ENCODE measurements at places on chromosomes 12 and 14.

DNA sequence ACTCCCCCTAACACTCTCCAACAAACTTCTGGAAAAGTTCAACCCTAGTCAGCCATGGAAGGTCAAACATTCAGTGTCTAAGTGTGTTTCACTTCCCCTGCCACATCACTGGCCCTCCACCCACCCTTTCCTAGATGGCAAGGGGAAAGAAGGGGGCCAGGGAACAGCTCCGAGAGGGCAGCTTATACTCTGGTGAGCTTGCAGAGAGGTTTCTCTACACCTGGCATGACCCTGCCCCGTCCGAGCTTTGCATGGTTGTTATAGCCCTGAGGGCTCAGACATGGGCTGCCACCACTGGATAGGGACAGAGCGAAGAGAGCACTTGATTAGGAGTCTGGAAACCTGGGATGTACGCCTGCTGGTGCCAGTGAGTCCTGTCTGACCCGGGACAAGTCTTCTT, 4.0 kb downstream of the ACVRL1 start:
- no peak for DNase-seq

- no peak for DNase-seq
Measured at GRCh38 chr14:63423889-63424288, 105.2 kb upstream of the GPHB5 start.

DNA sequence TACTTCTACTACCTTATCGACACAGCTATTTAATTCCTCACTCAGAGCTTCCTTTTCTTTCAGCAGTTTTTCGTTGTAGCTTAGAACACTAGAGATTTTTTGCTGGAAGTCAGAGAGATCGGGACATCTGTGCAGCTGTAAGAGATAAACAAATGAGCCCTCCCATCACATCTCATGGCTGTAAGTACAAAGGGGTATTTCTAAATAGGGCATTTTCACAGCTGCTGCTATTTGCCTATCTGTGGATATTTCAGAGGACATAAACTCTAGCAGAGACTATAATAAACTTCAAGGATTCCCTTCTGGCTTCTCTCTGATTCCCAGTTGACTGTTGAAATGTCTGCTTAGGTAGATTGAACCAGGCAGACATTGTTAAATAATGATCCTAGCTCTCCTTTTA, 76.1 kb upstream of the SAV1 start:
- no peak for DNase-seq

- no peak for DNase-seq
Measured at GRCh38 chr14:103509864-103510723, 12.5 kb downstream of the CKB start.

- DNase-seq, result no peak
Measured at GRCh38 chr12:117643971-117644370, 282.5 kb upstream of the NOS1 start.

DNA sequence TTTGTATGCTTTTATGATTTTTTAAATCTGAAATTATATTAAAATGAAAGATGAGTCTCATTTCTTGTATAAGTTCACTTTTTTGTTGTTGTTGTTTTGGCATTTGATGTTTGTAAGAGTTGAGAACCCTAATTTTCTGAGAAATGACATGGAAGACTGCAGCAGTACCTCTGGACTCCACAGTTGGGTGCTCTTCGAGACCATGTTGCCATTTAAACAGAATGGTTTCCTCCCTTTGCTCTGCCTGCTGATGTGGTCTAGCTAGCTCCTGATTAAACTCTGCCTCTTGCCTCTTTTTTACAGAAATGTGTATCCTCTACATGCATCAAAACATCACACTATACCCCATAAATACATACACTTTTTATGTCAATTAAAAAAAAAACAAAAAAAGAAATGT, 5.8 kb upstream of the LTA4H start:
- DNase-seq, result no peak

DNA sequence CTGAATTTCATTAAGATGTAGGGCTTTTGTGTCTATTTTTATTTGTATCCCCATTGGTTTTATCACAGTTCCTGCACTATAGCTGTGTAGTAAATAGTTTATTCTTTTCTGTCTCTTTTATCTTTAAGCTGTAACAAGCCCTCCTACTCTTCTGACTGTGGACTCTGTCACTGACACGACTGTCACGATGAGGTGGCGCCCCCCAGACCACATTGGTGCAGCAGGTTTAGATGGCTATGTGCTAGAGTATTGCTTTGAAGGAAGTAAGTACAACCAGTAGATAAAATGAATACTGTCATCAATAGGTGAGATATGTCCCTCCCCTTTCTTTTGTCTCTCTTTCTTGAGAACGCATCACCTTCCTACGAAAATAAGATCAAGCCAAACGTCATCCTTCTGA, 34.1 kb upstream of the CHPT1 start:
- DNase-seq, result no peak

- DNase-seq, result no peak
Measured at GRCh38 chr12:51362307-51362706, 15.8 kb upstream of the CELA1 start.

- DNase-seq, result no peak
Measured at GRCh38 chr14:94128216-94128839, 1.1 kb downstream of the IFI27L2 start.

- DNase-seq, result no peak
Measured at GRCh38 chr12:61525331-61525730, 734.9 kb upstream of the USP15 start.

- no peak for DNase-seq
Measured at GRCh38 chr12:92546259-92546634, 156.5 kb upstream of the PLEKHG7 start.

GRCh38 chr14:55819610-55820304, 239.8 kb downstream of the KTN1 start:
- no peak for DNase-seq

GRCh38 chr12:104303538-104304151, at the start of gene EID3:
Gene EID3, plus strand, starts transcription at chr12:104303739. Its CDS starts 196 bp downstream, at chr12:104303935.
- DNase-seq, result peak; percentile 89

DNA sequence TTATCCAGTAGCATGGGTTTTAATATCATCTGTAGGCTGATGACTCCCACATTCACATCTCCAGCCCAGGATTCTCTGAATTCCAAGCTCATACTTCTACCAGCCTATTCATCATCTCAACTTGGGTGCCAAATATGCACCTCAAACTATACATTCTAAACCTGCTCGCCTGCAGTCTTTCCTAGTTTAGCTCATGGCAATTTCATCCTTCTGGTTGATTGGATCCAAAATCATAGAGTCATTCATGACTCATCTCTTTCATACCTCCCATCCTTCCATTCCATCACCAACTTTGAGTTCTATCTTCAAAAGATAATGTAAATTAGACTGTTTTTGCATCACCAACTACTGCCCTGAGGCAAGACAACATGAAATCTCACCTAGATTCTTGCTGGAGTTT, 99.7 kb upstream of the EGLN3 start:
- no peak for DNase-seq

GRCh38 chr12:70177631-70178030, 65.6 kb upstream of the CNOT2 start:
- DNase-seq, result no peak

GRCh38 chr12:26520109-26520508, 312.9 kb downstream of the ITPR2 start:
- DNase-seq, result no peak

GRCh38 chr14:70714055-70714550, 72.4 kb downstream of the TTC9 start:
- peak; percentile 25 for DNase-seq

DNA sequence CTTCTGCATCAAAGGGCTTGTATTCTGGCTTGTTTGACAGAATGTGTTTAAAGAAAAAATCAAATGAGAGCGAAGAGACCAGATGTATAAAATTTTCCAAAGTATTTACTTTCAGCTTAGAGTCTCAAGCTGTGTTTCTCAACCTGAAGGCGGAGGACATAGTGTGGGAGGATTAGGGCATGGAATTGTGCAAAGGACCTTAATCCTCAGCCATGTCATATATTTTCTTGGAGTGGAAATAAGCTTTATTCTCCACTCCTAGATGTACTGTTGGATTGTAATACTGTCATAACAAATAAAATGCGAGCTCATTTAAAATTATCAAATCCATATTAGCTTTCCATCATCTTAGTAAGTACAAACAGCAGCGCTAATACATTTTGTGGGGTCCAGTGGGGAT, 154.0 kb downstream of the PAH start:
- DNase-seq, result no peak

DNA sequence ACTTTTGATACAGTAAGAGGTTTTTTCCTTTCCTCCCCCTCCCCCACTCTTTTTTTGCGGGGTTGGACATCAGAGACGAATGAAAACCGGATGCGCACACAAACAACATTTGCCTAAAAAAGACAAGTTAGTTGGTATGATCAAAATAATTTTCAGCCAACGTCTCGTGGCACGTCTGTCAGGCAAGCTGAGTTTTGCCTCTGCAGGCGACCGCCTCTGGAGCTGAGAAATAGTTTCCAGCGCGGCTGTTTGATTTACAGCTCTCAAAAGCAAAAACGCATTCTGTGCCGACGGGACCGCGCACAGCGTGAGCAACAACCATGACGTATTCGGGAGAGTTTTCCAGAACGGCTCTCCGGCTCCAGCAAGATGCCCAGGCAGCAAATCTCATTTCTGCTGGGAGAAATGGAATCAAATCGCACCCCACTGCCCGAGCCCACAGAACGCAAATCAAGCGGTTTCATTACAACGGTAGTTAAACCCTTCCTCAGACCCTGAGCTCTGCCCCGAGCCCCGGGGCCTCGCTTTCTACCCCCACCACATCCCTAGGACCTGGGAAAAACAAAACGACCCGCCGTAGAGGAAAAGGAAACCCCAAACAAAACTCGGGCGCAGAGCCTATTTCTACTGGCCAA, 14.2 kb upstream of the CALM1 start:
- peak; percentile 67 for DNase-seq

DNA sequence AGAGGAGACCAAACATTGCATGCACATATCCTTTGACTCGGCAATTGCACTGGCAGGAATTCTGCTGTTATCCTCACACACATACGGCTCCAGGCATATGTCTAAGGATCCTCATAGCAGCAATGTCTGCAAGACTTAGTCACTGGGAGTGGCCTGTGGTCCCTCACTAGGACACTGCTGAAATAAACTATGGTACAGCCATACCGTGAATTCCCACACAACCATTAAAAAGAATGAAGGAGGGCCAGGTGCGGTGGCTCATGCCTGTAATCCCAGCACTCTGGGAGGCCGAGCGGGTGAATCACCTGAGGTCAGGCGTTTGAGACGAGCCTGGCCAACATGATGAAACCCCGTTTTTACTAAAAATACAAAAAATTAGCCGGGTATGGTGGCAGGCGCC, 105.1 kb downstream of the ZFP36L1 start:
- no peak for DNase-seq

DNA sequence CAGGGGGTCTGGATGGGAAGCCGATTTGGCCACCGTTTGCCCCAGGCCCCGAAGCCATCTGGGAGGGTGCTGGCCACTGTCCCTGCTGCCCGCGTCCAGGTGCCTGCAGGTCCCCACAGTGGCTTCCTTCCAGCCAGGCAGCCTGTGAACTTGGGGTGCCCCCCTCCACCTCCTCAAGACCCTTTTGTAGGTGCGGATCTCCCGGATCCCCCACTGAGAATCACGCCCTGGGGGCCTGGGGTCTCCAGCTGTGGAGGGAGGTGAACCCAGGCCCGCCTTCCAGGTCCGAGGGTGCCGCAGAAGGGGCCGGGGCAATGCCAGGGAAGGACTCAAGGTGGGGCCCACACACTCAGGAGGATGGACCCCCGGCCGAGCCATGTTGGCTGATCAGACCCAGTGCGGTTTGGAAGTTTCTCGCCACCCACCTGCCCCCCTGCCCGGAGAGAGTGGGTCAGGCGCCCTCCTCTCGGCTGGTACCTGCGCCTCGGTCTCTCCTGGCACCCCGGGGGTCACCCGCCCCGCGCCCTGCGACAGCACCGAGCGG, 1.7 kb downstream of the MMP17 start:
- DNase-seq, result no peak

DNA sequence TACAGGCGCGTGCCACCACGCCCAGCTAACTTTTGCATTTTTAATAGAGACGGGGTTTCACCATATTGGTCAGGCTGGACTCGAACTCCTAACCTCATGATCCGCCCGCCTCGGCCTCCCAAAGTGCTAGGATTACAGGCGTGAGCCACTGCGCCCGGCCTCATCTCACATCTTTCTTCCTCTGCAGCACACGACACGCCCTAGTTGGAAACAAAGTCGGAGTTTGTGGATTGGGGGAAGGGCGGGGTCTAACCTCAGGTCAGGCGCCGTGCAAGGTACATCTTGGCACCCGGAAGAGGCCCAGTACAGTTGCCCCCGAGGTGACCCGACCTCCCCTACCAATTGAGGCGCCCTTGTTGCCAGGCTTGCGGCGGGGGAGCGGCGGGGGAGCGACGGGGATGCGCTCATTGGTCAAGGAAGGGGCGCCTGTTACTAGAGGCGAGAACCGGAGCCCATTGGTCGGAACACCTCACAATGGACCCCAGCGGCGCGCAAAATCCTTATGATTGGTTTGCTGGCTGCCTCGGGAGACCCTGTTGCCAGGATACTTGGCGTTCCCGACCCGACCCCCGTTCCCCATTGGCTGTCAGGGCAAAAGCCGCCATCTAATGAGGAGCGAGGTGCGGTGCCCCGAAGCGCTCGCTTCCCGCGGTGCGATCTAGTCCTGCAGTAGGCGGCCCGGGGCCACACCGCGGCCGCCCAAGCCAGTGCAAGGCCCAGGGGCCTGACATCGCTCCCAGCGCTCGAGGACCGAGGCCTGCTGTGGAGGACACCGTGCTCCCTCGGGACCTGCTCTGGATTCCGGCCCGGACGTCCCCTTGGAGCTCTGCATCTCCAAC, at the start of gene REC8:
Gene REC8, plus strand, starts transcription at position 659 of the 839 bp plus-strand sequence. CDS start 473 bp downstream, outside the sequence.
- peak; percentile 65 for DNase-seq

- no peak for DNase-seq
Measured at GRCh38 chr14:101780887-101781239, 19.4 kb downstream of the PPP2R5C start.

- no peak for DNase-seq
Measured at GRCh38 chr12:3155702-3156370, 78.7 kb downstream of the TSPAN9 start.

DNA sequence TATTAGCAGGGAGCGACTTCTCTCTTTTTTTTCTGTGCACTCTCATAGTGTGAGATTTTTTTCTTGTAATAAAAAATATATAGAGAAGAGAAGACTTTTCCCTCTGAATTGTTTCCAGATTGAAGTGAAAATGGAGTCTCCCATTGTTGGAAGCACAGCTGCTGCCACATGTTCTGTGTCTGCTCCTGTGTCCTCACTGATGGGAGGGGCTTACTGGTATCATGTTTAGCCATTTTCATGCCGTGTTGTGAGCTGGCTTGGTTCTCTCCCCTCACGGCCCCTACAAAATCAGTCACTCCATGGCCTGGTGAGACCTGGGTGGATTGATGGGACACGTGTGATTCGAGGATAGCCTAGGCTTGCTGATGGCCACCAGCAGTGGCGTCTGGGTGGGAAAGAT, 379.7 kb upstream of the DDHD1 start:
- DNase-seq, result no peak

GRCh38 chr12:49228653-49229052, 36.2 kb upstream of the TUBA1C start:
- DNase-seq, result no peak

- no peak for DNase-seq
Measured at GRCh38 chr14:58563978-58564377, 73.8 kb upstream of the DACT1 start.

GRCh38 chr12:82555699-82556098, 131.0 kb upstream of the TMTC2 start:
- no peak for DNase-seq

Measured in stimulated activated CD4-positive, alpha-beta T cell treated with anti-CD3 and anti-CD28 coated beads, Interleukin-4, amount 100 ng/mL, for 1 hour (primary cell).